SK-N-MC (cell line): ENCODE measurements at places on chromosomes 13 and 19.

DNA sequence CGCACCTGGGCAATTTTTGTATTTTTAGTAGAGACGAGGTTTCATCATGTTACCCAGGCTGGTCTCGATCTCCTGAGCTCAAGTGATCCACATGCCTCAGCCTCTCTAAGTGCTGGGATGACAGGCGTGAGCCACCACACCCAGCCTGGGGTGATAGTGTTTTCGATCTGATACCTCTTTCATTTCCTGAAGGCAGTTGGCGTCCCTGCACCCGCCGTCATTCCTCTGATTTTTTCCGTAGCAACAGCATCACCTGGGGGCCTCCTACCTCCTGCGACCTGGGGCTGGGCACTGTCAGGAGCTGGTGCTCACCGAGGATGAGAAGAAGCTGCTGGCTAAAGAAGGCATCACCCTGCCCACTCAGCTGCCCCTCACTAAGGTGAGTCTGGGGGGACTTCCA is 10.8 kb downstream of the CREB3L3 start:
- DNase-seq, result no peak

- DNase-seq, result peak; percentile 37
Measured at GRCh38 chr13:102847272-102848234, 1.7 kb downstream of the ERCC5 start.

DNA sequence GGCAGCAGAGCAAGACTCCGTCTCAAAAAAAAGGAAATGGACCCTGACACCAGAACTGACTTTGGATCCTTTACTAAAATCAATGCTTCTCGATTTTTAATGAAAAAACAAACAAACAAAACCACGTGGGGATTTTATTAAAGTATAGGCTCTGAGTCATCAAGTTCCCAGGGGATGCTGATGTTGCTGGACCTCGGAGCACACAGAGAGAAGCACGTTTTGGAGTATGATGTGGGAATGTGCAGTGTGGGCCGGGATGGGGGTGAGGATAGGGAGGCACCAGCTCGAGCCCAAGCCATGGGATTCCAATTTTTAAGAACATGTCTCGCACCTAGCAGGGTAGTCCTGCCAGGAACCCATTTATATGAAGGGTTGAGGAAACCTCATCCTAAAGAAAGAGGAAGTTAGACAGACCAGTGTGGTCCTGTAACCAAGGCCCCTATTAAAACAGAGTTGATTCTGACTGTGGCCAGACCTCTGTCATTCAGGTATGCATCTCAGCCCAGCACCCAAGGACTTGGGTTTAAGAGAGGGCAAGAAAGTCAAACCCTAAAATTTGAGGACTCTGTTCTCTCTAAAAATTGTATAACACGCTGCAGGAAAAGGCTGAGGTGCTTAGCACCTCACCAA is 6.4 kb downstream of the FLT1 start:
- DNase-seq, result no peak

DNA sequence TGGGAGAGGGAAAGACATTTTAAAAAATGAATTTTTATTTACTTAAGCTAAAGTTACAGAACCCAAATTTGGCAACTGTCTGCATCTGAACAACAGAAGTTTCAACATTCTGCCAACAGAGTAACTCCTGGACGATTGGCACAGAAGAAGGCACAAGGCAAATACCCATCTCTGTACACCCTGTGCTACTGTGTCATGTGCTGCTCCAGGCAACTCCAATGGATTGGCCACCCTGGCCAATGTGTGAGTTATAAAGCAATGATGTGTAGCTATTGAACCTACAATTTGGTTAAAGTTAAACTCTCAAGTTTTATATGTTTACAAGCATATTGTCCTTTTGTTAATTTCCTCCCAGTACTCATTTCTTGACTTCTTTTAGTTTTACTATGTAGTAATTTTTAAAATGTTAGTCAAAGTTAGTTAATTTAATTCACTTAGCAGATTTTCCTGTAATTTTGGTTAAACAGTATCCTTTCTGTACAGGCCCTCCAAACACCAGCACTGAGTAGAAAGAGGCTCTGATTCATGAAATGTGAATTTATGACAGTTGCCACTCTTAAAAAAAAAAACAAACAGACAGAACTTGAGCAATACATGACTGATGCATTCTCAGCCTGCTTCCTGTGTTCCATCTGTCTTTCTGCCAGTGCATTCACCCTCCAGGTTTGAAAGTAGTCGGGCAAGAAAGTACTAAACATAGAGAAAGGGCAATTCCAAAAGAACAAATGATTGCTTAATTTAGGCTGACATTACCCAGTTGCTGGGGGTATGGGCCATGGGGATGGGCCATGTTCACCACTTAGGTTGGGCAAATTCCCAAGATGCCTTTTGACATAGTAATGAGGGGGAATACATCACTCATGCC is 5.9 kb downstream of the STARD13 start:
- no peak for DNase-seq

DNA sequence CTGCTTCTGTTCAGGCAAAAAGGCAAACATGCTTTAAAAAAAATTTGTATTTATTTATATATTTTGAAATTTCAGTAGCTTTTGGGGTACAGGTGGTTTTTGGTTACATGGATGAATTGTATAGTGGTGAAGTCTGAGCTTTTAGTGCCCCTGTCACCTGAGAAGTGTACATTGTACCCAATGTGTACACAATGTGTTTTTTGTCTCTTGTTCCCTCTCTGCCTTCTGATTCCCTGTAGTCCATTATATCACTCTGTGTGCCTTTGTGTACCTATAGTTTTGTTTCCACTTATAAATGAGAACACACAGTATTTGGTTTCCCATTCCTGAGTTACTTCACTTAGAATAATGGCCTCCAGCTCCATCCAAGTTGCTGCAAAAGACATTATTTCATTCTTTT is 77.4 kb downstream of the PDS5B start:
- DNase-seq, result no peak

- no peak for DNase-seq
Measured at GRCh38 chr13:86954341-86954740, 716.8 kb upstream of the SLITRK5 start.
